ENCODE measurements at places on chromosomes 2 and 18.

- no peak for DNase-seq
Observed at GRCh38 chr18:2083691-2084090, 487.6 kb downstream of the METTL4 start.

- no peak for DNase-seq
Observed at GRCh38 chr2:68104111-68104835, 41.5 kb upstream of the C1D start.

DNA sequence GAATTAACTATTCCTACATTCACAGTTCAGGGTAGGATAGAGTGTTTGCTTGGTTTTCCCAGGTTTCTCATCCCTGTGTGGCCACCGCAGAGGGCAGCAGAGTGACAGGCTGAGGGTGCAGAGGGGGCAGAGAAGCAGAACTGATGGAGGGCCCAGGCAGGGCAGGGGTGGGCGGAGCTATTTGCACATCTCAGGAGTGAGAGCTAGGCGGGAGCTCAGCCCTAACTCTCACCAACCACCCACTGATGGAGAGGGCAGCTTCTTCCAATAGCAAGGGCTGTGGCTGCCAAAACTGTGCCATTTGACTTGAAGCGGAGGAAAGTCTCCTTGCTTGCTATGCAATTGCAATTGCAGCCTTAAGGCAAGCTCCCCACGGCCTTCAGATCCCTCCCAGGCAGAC lies 12.0 kb upstream of the DARS1 start:
- DNase-seq: no peak

DNA sequence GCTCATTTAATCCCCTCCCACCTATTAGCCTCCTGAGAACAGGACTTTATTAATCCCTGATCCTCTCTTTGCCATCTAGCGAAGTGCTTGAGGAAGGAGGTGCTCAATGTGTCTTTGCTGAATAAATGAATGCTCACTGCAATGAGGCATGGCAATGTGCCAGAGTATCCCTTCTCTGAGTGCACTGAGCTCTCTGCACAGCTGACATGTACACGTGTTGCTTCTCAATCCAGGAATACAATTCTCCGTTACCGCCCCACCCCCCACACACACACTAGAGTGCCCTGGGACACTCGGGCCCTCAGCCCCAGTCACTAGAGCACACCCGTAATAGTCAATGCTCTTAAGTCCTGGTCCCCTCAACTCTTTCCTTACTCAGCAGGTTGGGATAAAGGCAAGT lies 41.4 kb downstream of the FAM178B start:
- no peak for DNase-seq

DNA sequence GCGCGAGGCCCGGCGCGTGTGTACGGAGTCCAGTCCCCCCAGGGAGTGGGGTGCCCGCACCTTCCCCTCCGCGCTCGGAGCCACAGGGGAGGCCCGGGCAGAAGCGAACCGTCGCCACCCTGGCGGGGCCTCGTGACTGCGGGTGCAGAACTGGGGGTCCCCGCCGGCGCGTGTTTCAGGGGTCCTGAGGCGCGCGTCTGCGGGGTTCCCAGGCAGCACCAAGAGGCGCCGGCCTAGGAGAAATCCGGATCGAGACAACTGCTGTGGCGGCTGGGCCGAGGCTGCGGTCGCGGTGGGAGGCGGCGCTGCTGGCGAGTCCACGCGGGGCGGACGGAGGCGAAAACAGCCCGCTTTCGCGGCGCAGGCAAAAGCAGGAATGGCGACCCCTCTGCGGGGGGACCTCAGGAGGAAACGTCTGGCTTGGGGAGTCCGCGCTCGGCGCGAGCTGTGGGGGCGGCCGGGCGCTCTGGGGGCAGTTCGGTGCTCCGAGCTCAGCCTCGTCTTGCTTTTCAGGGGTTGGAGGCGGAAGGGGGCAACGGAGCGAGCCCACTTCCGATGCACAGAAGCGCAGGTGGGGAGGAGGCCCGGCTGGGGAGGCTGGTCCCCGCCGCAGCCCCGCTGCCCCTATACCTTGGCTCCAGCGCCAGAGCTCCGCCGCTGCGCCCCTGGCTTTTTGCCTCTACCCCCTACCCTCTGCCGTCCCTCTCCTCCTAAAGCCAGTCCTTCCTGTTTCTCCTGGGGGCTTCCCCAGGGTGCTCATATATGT lies 81.5 kb upstream of the LDLRAD4 start:
- DNase-seq: no peak

DNA sequence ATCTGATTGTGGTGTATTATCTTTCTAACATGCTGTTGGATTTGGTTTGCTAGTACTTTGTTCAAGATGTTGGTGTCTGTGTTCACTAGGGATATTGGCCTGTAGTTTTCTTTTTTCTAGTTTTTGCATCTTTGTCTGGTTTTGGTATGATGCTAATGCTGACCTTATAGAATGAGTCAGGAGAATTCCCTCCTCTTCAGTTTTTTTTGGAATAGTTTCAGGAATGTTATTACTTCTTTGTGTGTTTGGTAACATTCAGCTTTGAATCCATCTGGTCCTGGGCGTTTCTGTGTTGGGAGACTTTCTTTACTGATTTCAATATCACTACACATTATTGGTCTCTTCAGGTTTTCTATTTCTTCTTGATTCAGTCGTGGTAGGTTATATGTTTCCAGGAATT lies 124.2 kb upstream of the EPB41L5 start:
- no peak for DNase-seq

GRCh38 chr2:177806025-177806424 lies 266.6 kb downstream of the PDE11A start:
- DNase-seq: no peak

- DNase-seq: no peak
Observed at GRCh38 chr2:224932522-224932921, 109.7 kb downstream of the DOCK10 start.

GRCh38 chr2:96890726-96891385 lies 21.0 kb upstream of the SEMA4C start:
- DNase-seq: no peak

- no peak for DNase-seq
Observed at GRCh38 chr2:152497481-152498052, 162.6 kb downstream of the FMNL2 start.

Measured in T-helper 22 cell (primary cell).